Immature natural killer cell (primary cell): ENCODE measurements at places on chromosomes 3 and 15. TPM values are rescaled to one million over a fixed set of nuclear protein-coding genes. Genes with fewer than 3 reads are reported as not detected.

The ASB14 gene
- not detected for polyA plus RNA-seq

The LMAN1L gene
- polyA plus RNA-seq = not detected

The SHC4 gene
- not detected for polyA plus RNA-seq

The THAP10 gene
- polyA plus RNA-seq = not detected

The RFC4 gene
- polyA plus RNA-seq = 17.7 TPM

The RASSF1 gene
- 172 TPM for polyA plus RNA-seq

The RAP2B gene
- 15.9 TPM for polyA plus RNA-seq

The GPR171 gene
- polyA plus RNA-seq = 16.5 TPM

The TRPC1 gene
- polyA plus RNA-seq = not detected

The HCN4 gene
- not detected for polyA plus RNA-seq

The DZIP3 gene
- polyA plus RNA-seq = 6.8 TPM

The TM6SF1 gene
- 17.2 TPM for polyA plus RNA-seq

The PARP6 gene
- 26.8 TPM for polyA plus RNA-seq

The PLA2G4F gene
- polyA plus RNA-seq = not detected

The NR1I2 gene
- polyA plus RNA-seq = 0.40 TPM

The FAM81A gene
- polyA plus RNA-seq = 0.40 TPM

The PPP1R14D gene
- polyA plus RNA-seq = not detected

The FEZF2 gene
- not detected for polyA plus RNA-seq

The GCNT3 gene
- not detected for polyA plus RNA-seq

The CCDC191 gene
- 0.67 TPM for polyA plus RNA-seq

The CHL1 gene
- not detected for polyA plus RNA-seq

The P2RY1 gene
- 0.11 TPM for polyA plus RNA-seq

The APBA2 gene
- polyA plus RNA-seq = 24.4 TPM

The SPG11 gene
- polyA plus RNA-seq = 26.1 TPM

The ONECUT1 gene
- polyA plus RNA-seq = not detected

The TERC gene
- polyA plus RNA-seq = not detected

The TTC23 gene
- polyA plus RNA-seq = not detected

The HIGD2B gene
- polyA plus RNA-seq = not detected

The RARRES1 gene
- not detected for polyA plus RNA-seq

The GADL1 gene
- polyA plus RNA-seq = not detected

The SPSB4 gene
- polyA plus RNA-seq = not detected

The CEMIP gene
- not detected for polyA plus RNA-seq

The EPB42 gene
- polyA plus RNA-seq = not detected

The ECE2 gene
- polyA plus RNA-seq = not detected

The MESD gene
- 22.3 TPM for polyA plus RNA-seq

The GP5 gene
- polyA plus RNA-seq = 0.20 TPM

The P3H2 gene
- not detected for polyA plus RNA-seq

The DISP2 gene
- polyA plus RNA-seq = 0.03 TPM

The TAGLN3 gene
- polyA plus RNA-seq = not detected

The SLC2A2 gene
- polyA plus RNA-seq = not detected
